ENCODE measurements at places on chromosomes 3 and 15. TPM values are rescaled to one million over a fixed set of nuclear protein-coding genes. Genes with fewer than 3 reads are reported as not detected.

- DNase-seq = peak; percentile 95
These were observed 62.5 kb upstream of the LIPC start for GRCh38 chr15:58369261-58369701.

DNA sequence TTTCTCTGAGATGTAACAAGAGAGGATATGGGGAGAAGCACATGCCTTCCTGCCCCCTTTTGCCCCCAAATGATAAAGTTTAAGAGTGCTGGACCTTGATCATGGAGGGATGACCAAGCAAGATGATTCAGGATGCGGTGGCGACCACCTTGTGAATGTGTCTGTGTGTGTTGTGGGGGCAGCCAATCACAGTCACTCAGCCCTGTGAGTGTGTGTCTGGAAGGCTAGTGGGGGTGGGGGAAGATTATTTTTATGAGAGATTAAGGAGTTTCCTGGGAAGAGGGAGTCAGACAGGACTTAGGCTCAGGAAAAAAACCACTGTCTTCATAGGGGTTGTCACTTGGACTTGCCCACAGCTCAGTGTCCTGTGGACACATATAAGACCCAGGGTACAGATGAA, 57.8 kb upstream of the KY start:
- peak; percentile 67 for DNase-seq

The IP6K2 gene
- 76.9 TPM for total RNA-seq

GRCh38 chr15:30923429-30923828, 19.7 kb downstream of the FAN1 start:
- no peak for DNase-seq

DNA sequence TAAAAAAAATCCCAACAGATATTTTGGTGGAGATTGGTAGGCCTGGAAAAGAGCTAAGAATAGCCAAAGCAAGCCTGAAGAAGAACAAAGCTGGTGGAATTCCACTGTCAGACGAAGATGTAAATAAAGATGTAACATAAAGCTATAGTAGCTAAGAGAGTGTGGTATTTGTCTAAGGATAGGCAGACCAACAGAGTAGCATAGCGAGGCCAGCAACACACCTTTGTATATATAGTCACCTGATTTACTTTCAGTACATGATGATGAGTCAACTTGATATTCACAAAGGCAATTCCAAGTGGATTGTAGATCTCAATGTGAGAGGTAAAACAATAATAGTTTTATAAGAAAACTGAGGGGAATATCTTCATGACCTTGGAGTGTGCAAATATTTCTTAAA, 53.6 kb upstream of the SYN2 start:
- no peak for DNase-seq

DNA sequence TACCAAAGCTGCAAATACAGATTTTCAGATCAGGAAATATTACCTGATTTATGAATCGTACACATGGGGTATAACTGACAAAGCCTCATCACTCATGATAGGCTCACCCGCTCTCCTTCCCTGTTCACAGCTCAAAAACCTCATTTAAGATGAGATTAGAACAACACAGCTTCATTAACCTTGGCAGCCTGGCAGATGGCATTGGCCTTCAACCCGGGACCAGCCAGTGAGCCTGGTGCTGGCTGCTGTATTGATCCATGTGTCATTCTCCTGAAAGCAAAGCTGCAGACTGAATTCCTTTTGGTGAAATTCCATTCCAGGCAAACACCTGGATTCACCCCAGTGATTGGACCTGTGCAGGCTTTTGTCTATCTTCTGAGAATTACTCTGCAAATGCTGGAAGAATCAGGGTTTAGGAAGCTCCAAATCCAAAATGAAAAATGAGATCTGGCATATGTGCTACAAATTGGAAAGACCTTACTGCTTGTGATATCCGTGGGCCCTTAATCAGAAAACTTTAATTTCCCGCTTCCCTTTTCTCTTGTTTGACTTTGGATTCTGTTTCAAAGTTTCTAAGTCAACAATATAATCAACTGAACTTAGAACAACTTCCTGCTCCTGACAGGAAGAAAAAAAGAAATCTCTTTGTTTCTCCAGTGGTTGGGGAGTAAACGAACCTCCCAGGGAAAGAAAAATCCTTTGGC, 189.1 kb upstream of the KBTBD8 start:
- no peak for DNase-seq

GRCh38 chr3:18237251-18238005, 187.7 kb downstream of the SATB1 start:
- peak; percentile 64 for DNase-seq

The CDHR4 gene
- total RNA-seq = not detected

DNA sequence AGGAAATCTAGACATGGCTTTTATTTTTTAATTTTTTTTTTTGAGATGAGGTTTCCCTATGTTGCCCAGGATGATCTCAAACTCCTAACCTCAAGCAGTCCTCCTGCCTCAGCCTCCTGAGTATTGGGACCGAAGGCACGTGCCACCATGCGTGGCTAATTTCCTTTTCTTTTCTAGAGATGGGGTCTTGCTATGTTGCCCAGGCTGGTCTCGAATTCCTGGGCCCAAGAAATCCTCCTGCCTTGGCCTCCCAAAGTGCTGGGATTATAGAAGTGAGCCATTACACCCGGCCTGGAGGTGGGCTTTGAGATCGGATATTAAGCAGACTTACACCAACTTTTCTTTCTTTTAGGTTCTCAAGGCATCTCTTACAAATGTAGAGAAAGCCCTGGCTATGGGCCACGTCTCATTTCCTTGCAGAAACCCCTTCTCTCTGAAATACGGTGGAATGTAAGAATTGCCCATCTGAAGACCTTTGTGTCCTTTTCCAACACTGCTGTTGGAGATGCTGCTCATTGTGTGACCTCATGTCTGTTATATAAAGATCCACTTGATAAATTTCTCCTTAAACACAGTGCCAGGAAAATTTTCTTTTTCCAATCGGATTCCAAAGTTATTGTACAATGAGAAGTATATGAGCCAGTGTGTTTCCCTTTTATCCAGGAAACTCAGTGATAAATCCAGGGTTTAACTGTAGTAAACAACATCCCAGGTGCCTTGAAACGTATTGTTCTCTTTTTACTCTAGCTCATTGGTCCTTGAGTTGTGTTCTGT, 36.8 kb upstream of the CFAP161 start:
- DNase-seq = no peak

GRCh38 chr15:56616551-56616950, 116.8 kb downstream of the ZNF280D start:
- no peak for DNase-seq

GRCh38 chr3:127037971-127038446, 55.1 kb downstream of the PLXNA1 start:
- no peak for DNase-seq

DNA sequence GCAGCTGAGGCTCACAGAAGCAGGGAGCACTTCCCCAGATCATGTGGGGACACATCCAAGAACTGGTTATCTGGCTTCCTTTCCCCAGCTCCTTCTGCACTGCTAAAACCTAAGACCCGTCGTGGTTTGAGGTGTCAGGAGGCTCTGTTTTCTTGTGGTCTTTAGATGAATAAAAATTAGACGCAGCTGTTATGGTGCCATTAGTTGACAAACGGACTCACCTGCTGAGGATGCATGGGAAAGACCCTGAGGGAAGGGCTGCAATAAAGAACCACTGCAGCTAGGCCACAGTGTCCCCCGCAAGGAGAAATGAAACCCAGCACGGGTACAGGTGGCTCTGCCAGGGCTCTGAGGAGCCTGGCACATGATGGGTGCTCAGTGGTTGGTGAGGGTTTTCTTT, 99.4 kb downstream of the IQSEC1 start:
- DNase-seq = no peak

The SYNM gene
- total RNA-seq = 5.0 TPM

The PLS1 gene
- 1.7 TPM for total RNA-seq

DNA sequence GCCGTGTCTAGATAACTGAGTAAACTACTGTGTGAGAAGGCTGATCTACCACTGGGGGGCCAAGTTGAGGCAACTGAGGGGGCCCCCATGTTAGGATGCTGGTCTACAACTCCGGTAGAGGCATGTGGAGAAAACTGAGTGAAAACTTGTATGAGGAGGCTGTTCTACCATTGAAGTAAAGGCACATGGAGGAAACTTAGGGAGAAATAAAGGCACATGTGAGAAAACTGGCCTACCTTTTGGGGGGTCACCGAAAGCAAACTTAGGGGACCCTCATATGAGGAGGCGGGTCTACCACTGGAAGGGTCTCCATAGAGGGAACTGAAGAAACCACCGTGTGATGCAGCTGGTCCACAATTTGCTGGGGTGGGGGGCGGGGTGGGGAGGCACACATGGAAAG, 155.2 kb downstream of the FBLN2 start:
- DNase-seq = no peak

- no peak for DNase-seq
These were observed 2.5 kb upstream of the HACD2 start for GRCh38 chr3:123587401-123587800.

DNA sequence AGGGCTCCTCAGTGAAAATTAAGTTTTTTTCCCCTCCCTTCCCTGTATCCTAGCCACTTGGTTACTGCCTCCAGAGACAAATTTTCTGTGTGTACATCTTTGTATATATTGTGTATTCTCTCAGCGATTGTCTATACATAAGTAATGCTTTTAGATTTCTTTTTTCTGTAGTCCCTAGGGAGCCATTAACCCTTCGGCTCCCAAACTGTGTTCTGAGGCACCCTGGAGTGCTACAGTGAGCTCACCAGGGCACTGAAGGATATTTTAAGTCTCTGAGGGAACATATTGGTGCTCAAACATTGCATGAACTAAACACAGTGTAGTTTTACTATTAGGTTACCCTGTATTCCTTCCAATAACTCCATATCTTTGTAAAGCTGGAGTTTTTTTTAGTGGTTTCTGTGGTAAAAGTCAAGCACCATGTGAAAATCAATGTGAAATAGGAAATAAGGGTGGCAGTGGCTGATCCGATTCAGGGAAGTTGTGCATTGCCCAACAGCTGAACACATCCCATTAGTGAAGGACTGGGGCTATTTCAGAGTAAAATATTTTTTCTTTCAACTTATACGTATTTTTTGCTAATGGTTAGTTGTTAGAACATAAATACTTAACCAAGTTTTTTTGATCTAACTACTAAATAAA, 43.0 kb downstream of the USP13 start:
- DNase-seq = no peak

GRCh38 chr3:71423151-71423906, 160.2 kb downstream of the FOXP1 start:
- DNase-seq = no peak

DNA sequence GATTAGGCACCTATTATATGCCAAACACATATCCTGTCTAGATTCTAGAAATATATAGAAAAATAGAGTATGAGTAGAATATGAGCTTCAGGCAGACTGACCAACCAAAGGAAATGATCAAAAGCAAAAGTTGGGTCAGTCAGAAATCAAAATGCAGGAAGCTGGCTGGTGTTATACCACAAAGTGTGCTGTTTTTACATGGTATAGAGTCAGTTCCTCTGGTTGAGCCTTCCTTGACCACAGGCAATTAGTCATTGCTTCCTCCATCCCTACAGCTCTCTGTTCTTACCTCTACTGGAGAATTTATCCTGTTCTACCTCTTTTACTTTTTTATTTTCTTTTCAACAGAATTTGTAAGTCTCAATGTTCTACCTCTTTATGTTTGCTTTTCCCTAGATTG, 149.8 kb downstream of the TMCO5A start:
- peak; percentile 48 for DNase-seq

The GRIP2 gene
- total RNA-seq = under 0.01 TPM

- DNase-seq = no peak
These were observed 53.6 kb upstream of the UBE2E1 start for GRCh38 chr3:23752126-23752525.

- DNase-seq = no peak
These were observed 237.4 kb upstream of the CTDSPL start for GRCh38 chr3:37624276-37624675.

The SCAANT1 gene
- not detected for total RNA-seq

GRCh38 chr3:123880998-123881561, 3.1 kb downstream of the MYLK start:
- peak; percentile 63 for DNase-seq

The FAM240A gene
- not detected for total RNA-seq

GRCh38 chr15:77455696-77456321, 35.1 kb downstream of the HMG20A start:
- DNase-seq = peak; percentile 87

DNA sequence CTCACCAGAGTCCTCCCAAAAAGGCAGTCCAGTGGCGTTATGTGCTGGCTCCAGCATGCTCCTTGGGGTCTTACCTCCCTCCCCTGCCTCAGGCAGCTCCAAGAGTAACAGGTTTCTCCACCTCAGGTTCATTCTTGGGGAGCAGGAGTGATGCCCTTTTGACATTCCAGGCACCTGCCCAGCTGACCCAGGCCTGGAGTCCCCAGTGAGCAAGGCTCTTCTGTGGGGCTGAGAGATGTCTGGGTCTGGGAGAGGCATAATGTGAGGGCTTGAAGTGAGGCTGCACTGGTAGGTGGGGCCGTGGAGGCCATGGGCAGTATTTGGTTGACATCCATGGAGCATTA, 15.3 kb downstream of the PXYLP1 start:
- DNase-seq = no peak

The CPN2 gene
- not detected for total RNA-seq

DNA sequence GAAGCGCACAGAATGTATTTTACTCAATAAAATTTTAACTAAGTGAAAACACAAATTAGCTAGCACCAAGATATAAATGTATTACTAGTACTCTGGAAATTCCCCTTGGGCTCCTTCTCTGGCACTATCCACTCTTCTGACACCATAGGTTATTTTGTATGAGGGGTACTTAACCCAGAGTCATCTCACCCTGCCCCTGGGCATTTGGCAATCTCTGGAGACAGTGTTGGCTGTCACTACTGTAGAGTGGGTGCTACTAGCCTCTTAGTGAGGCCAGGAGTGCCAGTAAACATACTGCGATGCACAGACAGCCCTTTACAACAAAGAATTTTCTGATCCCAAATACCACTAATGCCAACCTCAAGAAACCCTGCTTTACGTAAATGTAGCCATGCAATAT, 246.3 kb upstream of the KBTBD8 start:
- DNase-seq = no peak

DNA sequence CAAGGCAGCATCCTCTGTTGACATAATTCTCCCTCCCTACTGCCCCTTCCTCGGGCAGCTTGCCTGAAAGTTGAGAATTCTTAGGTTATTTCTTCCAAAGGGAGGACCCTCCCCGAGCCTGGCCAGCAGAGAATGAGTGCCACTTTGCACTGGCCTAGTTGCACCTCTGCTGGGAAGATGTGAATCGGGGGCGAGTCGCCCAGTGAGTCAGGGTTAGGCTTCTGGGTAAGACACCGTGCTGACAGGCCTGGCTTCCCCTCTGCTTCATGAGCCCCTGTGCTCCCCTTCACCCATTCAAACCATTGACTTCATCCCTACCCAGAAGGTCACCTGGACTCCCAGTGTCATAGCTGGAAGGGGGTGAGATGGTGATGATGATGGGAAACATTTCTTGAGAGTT, 82.3 kb downstream of the AAGAB start:
- DNase-seq = peak; percentile 63

The ADAMTS9 gene
- 1.1 TPM for total RNA-seq

The DOCK3 gene
- total RNA-seq = under 0.01 TPM

GRCh38 chr3:183824761-183825455, 469 bp downstream of the MAP6D1 start:
- no peak for DNase-seq

The ANXA2 gene
- 6,979 TPM for total RNA-seq

The C3orf22 gene
- not detected for total RNA-seq

- no peak for DNase-seq
These were observed 202.1 kb upstream of the DPH6 start for GRCh38 chr15:35748105-35748504.
